T-cell (primary cell): ENCODE measurements at places on chromosomes 3 and 15. TPM values are rescaled to one million over a fixed set of nuclear protein-coding genes. Genes with fewer than 3 reads are reported as not detected.

The NLGN1 gene
- total RNA-seq: not detected

- no peak for DNase-seq
Measured at GRCh38 chr3:120443626-120444123, 7.1 kb downstream of the FSTL1 start.

GRCh38 chr3:62184559-62184958 lies 188.8 kb downstream of the FEZF2 start:
- no peak for DNase-seq

The CCR8 gene
- total RNA-seq: 2.8 TPM

The BDH1 gene
- 68.9 TPM for total RNA-seq
